ENCODE measurements at places on chromosomes 4 and X.

DNA sequence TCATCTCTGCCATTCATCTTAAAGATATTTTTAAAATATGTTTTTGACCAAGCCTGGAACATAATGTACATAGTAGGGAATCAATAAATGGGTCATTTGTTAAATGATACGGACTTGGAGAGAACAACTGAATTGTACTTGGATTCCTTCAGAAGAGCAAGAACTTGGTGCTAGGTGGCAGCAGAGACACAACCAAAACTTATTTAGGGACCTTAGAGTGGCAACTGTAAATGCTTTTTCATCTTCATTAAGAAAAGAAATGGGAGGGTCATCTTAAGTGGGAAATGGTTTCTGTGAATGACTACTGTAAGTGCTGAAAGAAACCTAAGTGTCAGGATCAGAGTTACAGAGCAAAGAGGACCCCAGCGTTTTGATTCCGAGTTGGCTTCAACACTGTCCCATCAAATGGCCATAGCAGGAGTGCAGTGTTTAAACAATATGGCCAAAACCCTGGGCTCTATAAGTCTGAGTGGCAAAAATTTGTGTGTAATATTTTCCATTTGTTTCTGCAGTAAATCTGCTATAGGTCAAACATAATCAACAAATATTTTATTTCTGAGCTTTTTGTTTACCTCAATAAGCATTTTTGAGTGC is 213.6 kb downstream of the PALLD start:
- no peak for DNase-seq

GRCh38 chr4:77872723-77873445 is 10.3 kb downstream of the MRPL1 start:
- no peak for DNase-seq

- DNase-seq = no peak
These were observed 133.4 kb downstream of the TBC1D19 start for GRCh38 chr4:26717332-26717731.

- DNase-seq = no peak
These were observed 585.7 kb upstream of the PABPC4L start for GRCh38 chr4:134787315-134787714.

DNA sequence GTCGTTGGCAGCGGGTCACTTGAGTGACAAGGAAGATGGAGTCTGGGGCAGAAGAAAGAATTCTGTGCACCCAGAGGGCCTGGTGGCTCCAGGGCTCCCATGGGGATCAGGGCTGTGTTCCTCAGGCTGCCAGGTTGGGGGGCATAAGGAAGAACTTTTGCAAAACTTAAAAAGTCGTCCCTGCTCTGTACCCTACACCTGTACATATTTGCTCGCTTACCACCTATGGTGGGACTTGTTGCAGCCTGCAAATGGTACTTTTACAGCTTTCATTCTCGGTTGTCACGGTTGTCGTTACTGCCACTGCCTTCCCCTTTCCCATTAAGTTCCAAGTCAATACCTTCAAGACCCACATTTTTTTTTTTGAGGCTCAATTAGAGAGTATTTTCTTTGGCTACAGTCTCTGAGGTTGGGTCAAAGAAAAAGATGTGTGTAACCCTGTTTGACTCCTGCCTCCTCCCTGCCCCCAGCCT is 9.1 kb downstream of the ARX start:
- no peak for DNase-seq

DNA sequence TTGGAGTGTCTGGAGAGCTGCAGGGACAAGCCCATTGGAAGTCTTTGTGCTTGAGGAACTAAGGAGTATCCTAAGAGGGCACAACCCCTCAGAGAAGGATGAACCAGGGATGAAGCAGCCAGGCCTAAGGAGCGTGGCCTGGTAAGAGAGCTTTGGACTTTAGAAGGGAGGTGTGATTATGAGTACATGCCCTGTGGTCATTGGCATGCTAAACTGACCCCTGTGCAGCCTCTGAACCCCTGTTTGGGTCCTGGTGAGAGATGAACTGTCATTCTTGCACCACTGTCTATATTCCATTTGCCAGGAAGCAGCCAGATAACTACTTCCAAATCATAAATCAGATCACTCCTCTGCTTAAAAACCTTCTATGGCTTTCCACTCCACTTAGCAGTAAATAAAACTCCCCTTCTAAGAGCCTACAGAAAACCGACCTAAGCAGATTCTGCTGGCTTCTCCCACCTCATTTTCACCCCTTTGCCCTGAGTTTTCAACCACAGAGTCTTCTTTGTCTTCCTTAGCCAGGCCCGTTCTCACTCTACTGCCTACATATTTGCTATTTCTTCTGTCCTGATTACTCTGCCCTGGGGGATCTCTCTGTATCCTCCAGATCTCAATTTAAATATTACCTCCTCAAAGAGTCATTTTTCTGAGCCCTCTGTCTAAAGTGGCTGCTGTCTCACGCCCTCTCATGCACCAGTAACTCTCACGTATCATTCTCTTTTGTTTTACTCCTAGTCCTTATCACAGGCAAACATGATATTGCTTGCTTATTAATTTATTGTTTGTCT is 56.7 kb downstream of the MID1IP1 start:
- no peak for DNase-seq

DNA sequence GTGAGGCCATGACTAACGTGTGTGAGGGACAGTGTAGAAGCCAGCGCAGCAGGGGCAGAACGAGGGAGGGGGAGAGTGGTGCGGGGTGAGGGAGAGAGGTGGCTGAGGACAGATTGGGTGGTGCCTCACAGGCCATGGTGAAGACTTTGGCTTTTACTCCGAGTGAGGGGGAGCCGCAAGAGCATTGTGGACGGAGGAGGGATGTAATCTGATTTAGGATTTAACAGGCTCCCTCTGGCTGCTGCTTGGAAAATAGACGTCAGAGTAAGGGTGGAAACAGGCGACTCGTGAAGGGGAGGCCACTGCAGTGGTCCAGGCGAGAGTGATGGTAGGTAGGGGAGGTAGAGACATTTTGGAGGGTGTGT is 13.0 kb downstream of the PPP1R3F start:
- DNase-seq = no peak

Data from activated CD8-positive, alpha-beta memory T cell treated with anti-CD3 and anti-CD28 coated beads for 4 hours (primary cell).